Right atrium auricular region (tissue), 2 donors: ENCODE measurements at places on chromosomes 12 and 14. TPM values are rescaled to one million over a fixed set of nuclear protein-coding genes. Genes with fewer than 3 reads are reported as not detected.

DNA sequence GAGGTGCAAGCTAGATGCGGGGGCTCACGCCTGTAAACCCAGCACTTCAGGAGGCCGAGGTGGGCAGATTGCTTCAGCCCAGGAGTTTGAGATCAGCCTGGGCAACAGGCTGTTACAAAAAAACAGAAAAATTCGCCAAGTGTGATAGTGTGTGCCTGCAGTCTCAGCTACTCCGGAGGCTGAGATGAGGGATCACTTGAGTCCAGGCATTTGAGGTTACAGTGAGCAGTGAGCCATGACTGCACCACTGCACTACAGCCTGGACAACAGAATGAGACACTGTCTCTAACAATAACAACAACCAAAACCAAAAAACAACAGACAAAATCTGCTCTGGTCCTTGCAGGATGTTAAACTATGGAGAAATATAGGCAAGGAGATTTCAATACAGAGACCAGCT lies 13.9 kb downstream of the BTBD7 start:
- no peak for DNase-seq

DNA sequence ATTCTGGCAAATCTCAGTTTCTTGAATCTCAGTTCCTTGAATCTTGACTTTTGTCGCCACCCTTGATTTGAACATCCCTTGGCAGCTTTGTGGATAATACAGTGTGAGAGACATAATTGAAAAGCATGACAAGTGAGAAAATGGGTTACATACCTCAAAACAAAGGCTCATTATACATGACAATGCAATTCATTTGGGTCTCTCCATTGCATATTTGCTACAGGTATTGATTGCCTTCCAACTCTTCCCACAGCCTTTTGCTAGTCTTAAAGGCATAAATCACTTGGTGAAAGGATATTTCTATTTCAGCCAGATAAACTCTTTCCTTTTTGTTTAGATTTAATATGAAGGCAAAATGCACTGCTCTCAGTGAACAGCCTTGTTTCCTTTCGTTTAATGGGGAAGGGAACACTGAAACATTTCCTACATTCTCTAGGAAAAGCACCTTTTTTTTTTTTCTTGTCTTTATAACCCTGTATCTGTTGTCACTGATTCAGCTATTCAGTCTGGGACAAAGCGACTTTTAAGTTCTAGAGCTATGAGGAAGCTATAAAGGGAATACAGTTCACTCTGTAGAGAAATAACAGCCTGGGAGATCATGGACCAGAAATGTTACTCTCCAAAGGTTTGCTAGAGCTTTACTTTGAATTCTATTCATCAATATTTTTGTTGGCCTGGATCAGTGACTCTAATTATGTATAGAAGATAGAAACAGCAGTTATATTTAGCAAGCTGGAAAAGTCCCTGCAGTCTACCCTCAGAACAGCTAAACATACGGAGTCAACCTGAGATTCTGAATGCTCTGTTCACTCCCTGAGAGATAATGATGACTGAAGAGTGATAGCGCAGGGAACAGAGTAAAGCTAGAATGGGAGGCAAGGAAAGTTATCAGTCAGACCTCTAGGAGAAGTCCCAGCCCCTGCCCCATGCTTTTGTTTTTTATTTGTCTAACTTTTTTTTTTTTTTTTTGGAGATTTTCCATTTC lies 311.4 kb downstream of the RGS6 start:
- DNase-seq = no peak

Gene BBS10
- 12.9 TPM for total RNA-seq

DNA sequence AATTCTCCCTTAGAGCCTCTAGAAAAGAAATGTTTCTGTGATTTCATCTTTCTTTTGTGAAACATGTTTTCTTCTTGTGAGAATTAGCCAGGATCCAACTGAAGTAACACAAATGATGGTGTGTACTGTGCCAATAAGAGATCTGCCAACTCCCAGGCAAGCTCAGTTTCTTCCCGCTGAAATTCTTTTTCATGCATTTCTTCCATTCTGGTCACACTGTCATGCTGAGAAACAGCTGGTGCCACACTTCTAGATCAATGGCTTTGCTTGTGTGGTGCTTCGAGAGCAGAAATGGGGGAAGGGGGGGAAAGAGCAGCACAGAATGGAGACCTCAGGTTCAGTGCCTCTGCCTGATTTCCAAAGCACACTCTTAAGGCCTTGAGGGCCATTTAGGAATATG lies 41.4 kb upstream of the FGF6 start:
- no peak for DNase-seq
